ENCODE measurements at places on chromosomes 7 and 10.

DNA sequence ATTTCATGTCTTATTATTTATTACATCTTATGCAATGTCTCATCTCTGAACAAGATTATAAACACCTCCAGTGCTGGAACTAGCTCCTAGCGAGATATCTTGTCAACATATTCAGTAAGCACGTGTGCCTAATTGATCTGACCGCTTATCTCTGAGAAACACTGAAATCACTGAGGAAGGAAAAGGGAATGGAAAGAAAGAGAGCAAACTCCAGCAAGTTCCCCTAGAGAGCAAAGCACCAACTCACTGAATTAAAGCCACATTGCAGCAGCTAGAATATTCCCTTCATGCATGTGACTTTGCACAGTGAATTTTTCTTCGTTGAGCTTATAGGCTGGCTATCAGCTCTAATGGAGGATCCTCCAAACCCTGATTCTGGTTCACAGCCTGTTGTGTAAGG is 177.1 kb upstream of the FRMD4A start:
- DNase-seq, result no peak

DNA sequence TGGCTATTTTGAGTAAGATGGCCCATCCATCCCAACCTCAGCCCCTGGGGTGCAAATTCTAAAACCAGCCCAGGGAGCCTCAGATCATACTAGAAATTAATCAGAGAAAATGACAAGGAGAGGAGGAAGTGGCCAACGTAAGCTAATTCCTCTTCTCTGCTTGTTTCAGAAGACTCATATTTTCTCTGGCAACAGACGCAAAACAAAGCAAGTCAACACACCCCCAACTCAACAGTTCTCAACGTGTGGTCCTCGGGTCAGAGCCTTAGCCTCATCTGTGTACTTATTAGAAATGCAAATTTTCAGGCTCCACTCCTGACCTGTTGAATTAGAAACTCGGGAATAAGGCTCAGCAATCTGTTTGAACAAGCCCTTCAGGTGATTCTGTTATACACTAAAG is 413.9 kb upstream of the AUTS2 start:
- no peak for DNase-seq

- no peak for DNase-seq
Observed at GRCh38 chr10:126924180-126924914, 19.1 kb downstream of the DOCK1 start.

GRCh38 chr10:64261092-64261491 is 739.9 kb downstream of the REEP3 start:
- DNase-seq, result no peak

DNA sequence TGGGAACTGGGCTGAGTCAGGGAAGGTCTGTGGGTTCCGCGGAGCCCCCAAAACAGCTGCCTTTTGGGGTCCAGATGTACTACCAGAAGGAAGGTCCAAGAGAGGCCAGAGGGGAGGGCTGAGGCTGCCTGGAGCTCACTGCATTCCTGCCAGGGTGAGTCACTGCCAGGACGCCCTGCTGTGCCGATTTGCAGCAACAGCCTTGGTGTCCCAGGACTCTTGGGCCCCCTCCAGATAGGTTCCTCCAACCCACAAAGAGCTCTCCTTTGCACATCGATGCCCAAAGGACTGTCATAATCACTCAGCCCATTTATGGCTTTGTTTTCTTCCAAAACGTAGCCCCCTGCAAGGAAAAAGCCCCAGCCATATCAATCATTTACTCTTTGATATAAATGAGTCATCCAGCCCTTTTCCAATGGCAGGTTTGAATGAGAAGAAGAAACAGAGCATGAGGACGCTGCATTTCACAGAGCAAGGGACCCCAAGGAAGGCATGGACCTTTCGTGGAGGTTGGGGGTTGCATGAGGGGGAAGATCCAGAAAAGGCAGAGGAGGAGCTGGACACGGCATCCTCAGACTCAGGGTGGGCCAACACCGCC is 32.2 kb upstream of the COL13A1 start:
- no peak for DNase-seq

- peak; percentile 64 for DNase-seq
Observed at GRCh38 chr7:150363872-150364271, 4.8 kb upstream of the REPIN1 start.

GRCh38 chr7:129574487-129574886 is 37.0 kb upstream of the NRF1 start:
- no peak for DNase-seq

GRCh38 chr10:92014620-92015019 is 91.0 kb downstream of the BTAF1 start:
- no peak for DNase-seq

DNA sequence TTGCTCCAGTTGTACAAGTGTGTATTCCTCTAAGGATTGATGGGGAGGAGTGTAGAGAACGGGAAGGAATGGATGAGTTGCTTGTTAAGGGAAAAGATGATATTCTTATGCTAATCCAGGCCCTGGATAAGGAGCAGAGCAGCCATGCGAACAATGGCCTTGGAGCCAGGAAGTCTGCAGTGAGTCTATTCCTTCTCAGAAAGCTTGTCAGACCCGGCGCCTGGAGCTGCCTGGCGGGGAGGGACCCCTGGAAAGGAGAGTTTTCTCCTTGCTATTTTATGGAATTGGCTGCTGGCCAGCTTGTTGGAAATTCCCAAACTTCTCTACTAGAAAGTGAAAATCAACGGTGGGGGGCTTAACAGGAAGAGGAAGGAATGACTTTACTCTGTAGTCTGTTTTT is 89.1 kb downstream of the MMRN2 start:
- DNase-seq, result no peak

GRCh38 chr10:101776161-101776817 is 375 bp upstream of the FGF8 start:
- DNase-seq, result no peak

DNA sequence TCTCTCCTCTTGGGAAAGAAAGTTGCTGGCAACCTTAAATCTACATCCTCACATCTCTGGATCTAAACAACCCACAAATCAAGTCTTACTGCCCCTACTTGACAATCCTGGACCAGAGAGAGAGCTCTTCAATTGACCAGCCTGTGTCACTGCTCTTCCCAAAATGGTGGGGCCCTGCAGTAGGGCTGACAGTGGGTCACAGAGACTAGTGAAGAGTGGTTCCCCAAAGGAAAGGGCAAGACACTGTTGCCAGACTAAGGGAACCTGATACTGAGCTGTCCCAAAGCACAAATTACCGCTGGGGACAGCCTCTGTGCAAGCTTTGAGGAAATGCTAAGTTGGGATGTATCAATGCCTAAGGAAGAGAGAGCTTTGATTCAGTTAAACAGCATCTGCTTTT is 4.5 kb upstream of the GPRIN2 start:
- DNase-seq, result no peak

- no peak for DNase-seq
Observed at GRCh38 chr10:11279314-11279713, 261.6 kb downstream of the CELF2 start.

GRCh38 chr10:67261300-67261797 is 335.5 kb downstream of the LRRTM3 start:
- no peak for DNase-seq

- no peak for DNase-seq
Observed at GRCh38 chr10:46232666-46233065, 54.1 kb upstream of the ANTXRL start.

- DNase-seq, result no peak
Observed at GRCh38 chr7:63067897-63068585, 930.6 kb upstream of the ZNF722 start.

GRCh38 chr10:27413387-27413786 is 90.7 kb upstream of the RAB18 start:
- no peak for DNase-seq

DNA sequence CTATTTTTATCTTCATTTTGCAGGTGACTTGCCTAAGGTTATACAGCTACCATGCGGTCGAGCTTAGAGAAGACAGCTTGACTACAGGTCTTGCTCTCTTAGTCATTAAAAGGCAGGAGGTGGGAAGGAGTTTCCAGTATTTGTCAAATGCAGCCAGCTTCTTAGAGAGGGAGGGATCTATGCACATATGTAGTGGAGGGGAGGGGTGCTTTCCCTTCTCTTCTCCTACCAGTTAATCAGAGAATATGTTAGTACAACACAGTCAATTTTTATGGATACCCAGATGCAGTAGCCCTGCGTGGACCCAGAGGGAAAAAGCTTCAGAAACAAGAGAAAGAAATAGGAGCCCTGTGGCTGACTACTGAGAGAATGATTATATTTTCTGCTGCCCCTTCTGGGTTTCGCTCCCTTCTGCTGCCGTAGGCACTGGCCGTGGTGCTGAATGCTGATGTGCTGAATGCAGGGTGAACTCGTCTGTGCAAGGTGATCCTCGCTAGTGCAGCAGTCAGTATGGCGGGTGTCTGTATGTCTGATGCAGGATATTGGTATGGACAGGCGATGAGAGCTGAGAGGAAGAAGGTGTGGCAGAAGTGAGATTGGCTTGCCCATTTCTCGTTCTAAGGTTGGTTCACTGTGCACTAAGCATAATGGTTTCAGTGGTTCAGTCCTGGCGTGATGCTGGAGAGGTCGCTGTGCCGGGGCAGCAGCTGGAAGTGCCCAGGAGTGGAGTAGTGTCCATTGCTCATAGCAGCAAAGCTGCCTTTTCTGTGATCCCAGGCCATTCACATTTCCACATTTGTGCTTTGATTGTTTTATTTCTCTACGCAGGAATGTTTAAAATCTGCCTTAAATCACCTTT is 189.2 kb upstream of the PODXL start:
- DNase-seq, result no peak

GRCh38 chr10:106830006-106830405 is 334.5 kb downstream of the SORCS1 start:
- DNase-seq, result no peak
